Uterus (tissue), 4 donors: ENCODE measurements at places on chromosomes 5 and 9.

GRCh38 chr5:176185133-176185733 is 53.0 kb upstream of the SIMC1 start:
- DNase-seq, result no peak

DNA sequence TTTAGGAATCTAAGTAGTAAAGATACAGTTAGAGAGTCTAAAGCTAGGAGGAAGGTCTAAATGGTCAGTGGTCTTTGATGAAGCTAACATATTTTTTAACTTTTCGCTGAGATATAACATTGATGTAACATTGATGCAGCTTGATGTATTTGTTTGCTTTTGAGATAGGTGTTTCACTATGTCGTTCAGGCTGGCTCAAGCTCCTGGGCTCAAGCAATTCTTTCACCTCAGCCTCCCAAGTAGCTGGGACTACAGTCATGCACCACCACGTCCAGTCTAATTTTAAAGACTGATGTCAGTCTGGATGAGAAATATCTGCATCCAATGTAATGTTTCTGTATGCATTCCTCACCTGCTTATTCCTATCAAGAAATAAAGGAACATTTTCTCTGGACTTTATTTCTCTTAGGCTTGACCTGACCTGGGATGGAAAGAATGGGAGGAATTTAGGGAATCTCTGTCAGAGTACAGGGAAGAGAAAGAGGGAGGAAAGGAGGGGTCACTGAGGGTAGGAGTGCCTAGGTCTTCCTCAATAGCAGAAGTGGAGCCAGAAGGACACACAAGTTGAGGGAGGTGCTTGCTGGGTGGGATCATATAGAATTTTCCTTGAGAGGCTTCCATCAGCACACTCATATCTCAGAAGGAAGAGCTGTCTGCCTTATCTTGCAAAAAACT is 101.5 kb upstream of the GPBP1 start:
- DNase-seq, result no peak

- no peak for DNase-seq
These were observed 223.1 kb upstream of the PAPPA start for GRCh38 chr9:115930472-115930871.

- DNase-seq, result no peak
These were observed 18.5 kb upstream of the ANXA1 start for GRCh38 chr9:73133022-73133651.
